Suprapubic skin (tissue), 4 donors: ENCODE measurements at places on chromosomes 2 and 18. TPM values are rescaled to one million over a fixed set of nuclear protein-coding genes. Genes with fewer than 3 reads are reported as not detected.

LINC00305 gene
- not detected for total RNA-seq

GDF7 gene
- 3.1 TPM for total RNA-seq

OBSL1 gene
- total RNA-seq, result 75.7 TPM

EFEMP1 gene
- total RNA-seq, result 93.1 TPM

INO80C gene
- 35.2 TPM for total RNA-seq

CCNT2 gene
- 30.7 TPM for total RNA-seq

PROM2 gene
- 96.8 TPM for total RNA-seq

IL36RN gene
- total RNA-seq, result 42.7 TPM

RND3 gene
- 53.5 TPM for total RNA-seq

C2orf76 gene
- total RNA-seq, result 6.7 TPM

REG1A gene
- total RNA-seq, result not detected

GPR39 gene
- total RNA-seq, result 1.4 TPM

ATOH8 gene
- total RNA-seq, result 29.4 TPM

CYS1 gene
- not detected for total RNA-seq

TMEM247 gene
- not detected for total RNA-seq

RHBDD1 gene
- total RNA-seq, result 19.5 TPM

ANKRD62 gene
- not detected for total RNA-seq

POTEJ gene
- total RNA-seq, result not detected

ABCG8 gene
- total RNA-seq, result not detected

DNAJC27 gene
- total RNA-seq, result 5.1 TPM

TTN gene
- 0.89 TPM for total RNA-seq
